Fibroblast of lung (primary cell): ENCODE measurements at places on chromosomes 1 and 21.
A peak's percentile ranks its signal among the peaks of the same experiment; 100 is the strongest.

DNA sequence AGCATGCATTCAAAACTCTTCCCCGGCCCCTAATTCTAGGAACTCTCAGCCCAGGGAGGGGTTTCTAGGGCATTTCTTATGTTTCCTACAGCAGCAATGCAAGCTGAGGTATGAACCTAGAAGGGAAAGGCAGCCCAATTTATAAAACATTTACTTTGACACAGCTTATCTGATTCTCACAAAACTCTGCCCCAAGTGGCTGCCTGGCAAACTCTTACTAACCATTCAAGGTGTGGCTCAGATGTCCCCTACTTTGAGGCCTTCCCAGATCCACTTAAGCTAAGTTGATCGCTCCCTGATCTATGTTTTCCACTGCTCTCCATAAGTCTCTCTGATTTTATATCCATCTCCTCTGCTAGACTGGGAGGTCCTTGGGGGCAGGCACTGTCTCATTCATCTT is 35.4 kb downstream of the AK2 start:
- H3K36me3 ChIP-seq: no peaks in the 10 kb centered on the region
- no peak for DNase-seq
- no peaks in the 10 kb centered on the region for H3K27me3 ChIP-seq
- peaks cover 20% of the 10 kb centered on the region for H3K4me1 ChIP-seq
- H3K4me3 ChIP-seq: no peak overlapping the region
- no peak overlapping the region for H3K27ac ChIP-seq

- no peaks in the 10 kb centered on the region for H3K27me3 ChIP-seq
- DNase-seq: peak; percentile 75
- no peak overlapping the region for H3K27ac ChIP-seq
These were observed 174.6 kb downstream of the KCNK2 start for GRCh38 chr1:215256936-215257679.

GRCh38 chr1:219173434-219173757 is 282 bp upstream of the LYPLAL1 start:
- peak overlapping the region; percentile 84 for H3K27ac ChIP-seq
- DNase-seq: no peak
- H3K36me3 ChIP-seq: no peaks in the 10 kb centered on the region
- no peaks in the 10 kb centered on the region for H3K27me3 ChIP-seq
- H3K4me3 ChIP-seq: peak overlapping the region; percentile 74
- H3K4me1 ChIP-seq: no peaks in the 10 kb centered on the region

DNA sequence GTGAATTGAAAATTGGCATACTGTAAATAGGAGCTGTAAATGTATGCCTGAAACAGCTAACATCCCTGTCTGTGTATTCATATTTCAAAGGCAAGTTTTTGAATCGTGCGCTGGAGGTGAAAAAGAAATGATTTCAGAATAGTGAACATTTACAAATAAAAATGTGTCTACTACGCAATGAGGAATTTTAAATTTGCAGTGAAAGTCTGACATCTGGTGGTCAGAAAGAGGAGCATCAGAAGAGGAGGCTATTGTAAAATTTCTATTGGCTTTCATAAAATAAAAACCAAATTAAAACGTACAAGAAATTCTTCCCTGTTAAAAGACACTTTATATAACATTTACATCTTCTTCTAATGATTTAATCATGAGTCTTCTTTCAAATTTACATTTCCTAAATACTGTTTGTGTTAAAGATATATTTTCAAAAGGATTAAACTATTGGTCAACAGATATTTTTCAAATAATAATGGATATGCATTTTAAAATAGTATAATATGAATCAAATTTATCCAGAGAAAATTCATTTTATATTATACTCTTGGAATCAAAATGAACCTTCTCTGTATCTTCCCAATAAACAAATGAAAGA is 113.7 kb upstream of the RRP15 start:
- H3K4me1 ChIP-seq: no peaks in the 10 kb centered on the region
- H3K36me3 ChIP-seq: no peaks in the 10 kb centered on the region
- no peak overlapping the region for H3K4me3 ChIP-seq
- H3K27me3 ChIP-seq: peaks cover 4% of the 10 kb centered on the region
- no peak overlapping the region for H3K27ac ChIP-seq
- peak; percentile 69 for DNase-seq

- H3K4me3 ChIP-seq: no peak overlapping the region
- DNase-seq: no peak
- no peaks in the 10 kb centered on the region for H3K27me3 ChIP-seq
- H3K4me1 ChIP-seq: no peaks in the 10 kb centered on the region
- H3K27ac ChIP-seq: no peak overlapping the region
These were observed 176.3 kb downstream of the PTPRU start for GRCh38 chr1:29412591-29412990.

DNA sequence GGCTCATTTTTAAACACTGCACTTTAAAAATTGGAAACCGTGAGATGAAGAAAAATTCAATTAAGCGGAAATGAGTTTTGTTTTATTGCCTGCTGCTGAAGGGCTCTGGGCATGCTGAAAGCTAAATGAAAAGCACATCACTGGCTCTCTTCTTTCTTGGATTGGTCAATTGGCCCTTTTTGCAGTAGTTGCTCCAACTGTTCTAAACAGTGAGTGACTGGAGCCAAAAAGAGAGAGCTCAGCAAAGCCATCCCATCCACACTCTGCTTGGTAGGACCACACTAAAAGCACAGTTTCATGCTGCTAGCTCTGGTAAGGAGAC is 48.1 kb downstream of the LHX4 start:
- H3K4me1 ChIP-seq: peaks cover 2% of the 10 kb centered on the region
- DNase-seq: no peak
- H3K27ac ChIP-seq: no peak overlapping the region
- H3K36me3 ChIP-seq: no peaks in the 10 kb centered on the region

- no peaks in the 10 kb centered on the region for H3K4me1 ChIP-seq
- no peak for DNase-seq
- H3K4me3 ChIP-seq: no peak overlapping the region
- no peaks in the 10 kb centered on the region for H3K27me3 ChIP-seq
- no peak overlapping the region for H3K27ac ChIP-seq
These were observed 232.3 kb downstream of the GRIK3 start for GRCh38 chr1:36802018-36802417.

- peaks cover 3% of the 10 kb centered on the region for H3K4me1 ChIP-seq
- no peaks in the 10 kb centered on the region for H3K36me3 ChIP-seq
- H3K27ac ChIP-seq: no peak overlapping the region
- DNase-seq: no peak
- H3K4me3 ChIP-seq: no peak overlapping the region
These were observed 3.6 kb upstream of the H6PD start for GRCh38 chr1:9230869-9231533.

DNA sequence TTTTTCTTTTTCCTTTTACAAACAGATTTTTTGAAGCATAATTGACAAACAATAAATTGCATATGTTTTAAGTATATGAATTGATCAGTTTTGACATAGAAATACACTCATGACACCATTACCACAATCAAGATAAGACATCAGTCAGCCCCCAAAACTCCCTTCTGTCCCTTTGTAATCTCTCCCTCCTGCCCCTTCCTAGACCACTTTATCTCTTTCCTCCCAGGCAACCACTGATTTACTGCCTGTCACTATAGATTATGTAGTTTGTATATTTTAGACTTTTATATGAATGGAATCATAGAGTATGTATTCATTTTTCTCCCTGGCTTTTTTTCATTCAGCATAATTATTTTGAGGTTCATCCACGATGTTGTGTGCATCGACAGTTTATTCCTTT is 6.9 kb upstream of the SYT14 start:
- no peaks in the 10 kb centered on the region for H3K27me3 ChIP-seq
- H3K4me3 ChIP-seq: no peak overlapping the region
- no peaks in the 10 kb centered on the region for H3K36me3 ChIP-seq
- H3K4me1 ChIP-seq: no peaks in the 10 kb centered on the region
- no peak overlapping the region for H3K27ac ChIP-seq

GRCh38 chr1:224519874-224520273 is 85.3 kb upstream of the WDR26 start:
- H3K4me1 ChIP-seq: no peaks in the 10 kb centered on the region
- H3K4me3 ChIP-seq: no peak overlapping the region
- H3K27ac ChIP-seq: no peak overlapping the region
- DNase-seq: peak; percentile 50
- H3K36me3 ChIP-seq: no peaks in the 10 kb centered on the region

GRCh38 chr1:39142401-39143060 is 62.0 kb upstream of the MACF1 start:
- no peak overlapping the region for H3K4me3 ChIP-seq
- no peaks in the 10 kb centered on the region for H3K27me3 ChIP-seq
- H3K27ac ChIP-seq: peak overlapping the region; percentile 21
- no peaks in the 10 kb centered on the region for H3K36me3 ChIP-seq
- H3K4me1 ChIP-seq: peaks cover 18% of the 10 kb centered on the region
- peak; percentile 59 for DNase-seq

DNA sequence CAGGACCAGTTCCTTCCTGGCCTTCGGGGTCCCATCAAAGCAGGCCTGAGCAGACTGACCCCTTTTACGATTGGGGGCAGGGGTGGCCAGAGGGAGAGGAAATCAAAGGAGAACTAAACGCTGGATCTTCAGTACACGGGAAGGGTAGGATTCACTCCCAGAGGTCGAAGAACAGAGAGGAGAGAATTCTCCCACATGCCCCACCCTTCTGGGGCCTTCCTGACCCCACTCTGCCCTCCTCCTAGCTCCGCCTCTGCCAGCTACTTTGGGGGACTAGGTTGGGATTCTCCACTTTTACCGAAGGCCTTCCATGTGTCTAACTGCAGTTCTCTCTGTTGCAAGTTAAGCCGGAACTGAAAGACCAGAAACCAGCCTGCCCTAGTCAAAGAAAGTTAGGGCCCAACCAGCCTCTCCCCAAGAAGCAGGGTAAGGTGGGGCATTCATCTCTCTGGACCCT is 654 bp upstream of the ARHGEF2 start:
- H3K4me3 ChIP-seq: peak overlapping the region; percentile 73
- no peak for DNase-seq
- H3K27ac ChIP-seq: peak overlapping the region; percentile 87

DNA sequence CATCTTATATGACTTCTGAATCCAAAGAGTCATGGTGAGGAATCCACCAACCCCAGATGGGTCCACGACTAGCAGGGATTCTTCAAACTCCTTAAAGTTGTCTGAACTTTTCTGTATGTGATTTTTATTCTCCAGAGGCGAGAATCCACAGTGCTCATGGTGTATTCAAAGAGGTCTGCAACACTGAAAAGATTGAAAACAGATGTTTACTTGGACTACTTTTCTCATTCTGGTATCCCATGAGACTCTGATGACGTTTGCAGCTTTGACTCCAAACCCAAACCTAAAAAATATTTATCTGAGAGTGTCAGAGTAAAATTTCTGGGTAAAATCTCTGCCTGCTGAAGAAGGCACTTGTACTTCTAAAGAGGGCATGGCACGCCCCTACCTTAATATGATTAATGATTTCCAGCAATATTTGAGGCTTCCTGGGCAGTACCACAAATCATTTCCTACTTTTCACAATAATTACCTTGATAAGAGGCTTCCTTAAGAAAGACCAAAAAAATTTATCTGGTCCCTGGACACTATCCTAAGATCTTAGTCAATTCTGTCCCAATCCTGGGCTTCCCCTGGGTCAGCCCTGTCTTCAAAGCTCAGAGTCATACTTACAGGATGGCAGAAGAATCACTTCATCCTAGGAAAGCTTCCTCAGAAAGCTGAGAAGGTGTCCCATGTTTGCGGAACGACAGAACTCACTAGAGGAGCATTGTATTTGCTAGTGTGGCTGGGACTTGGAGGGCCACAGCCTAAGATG is 76.5 kb upstream of the MAP10 start:
- no peaks in the 10 kb centered on the region for H3K36me3 ChIP-seq
- H3K27me3 ChIP-seq: no peaks in the 10 kb centered on the region
- no peak overlapping the region for H3K27ac ChIP-seq
- DNase-seq: peak; percentile 28
- H3K4me1 ChIP-seq: no peaks in the 10 kb centered on the region

- no peak overlapping the region for H3K4me3 ChIP-seq
- H3K27ac ChIP-seq: no peak overlapping the region
- no peaks in the 10 kb centered on the region for H3K27me3 ChIP-seq
- no peaks in the 10 kb centered on the region for H3K4me1 ChIP-seq
- no peak for DNase-seq
- H3K36me3 ChIP-seq: no peaks in the 10 kb centered on the region
These were observed 259.4 kb upstream of the DAB1 start for GRCh38 chr1:57683037-57683942.

GRCh38 chr1:114075105-114075504 is 78.6 kb downstream of the SYT6 start:
- H3K4me1 ChIP-seq: no peaks in the 10 kb centered on the region
- no peak for DNase-seq
- H3K36me3 ChIP-seq: no peaks in the 10 kb centered on the region
- H3K27me3 ChIP-seq: no peaks in the 10 kb centered on the region
- H3K4me3 ChIP-seq: no peak overlapping the region

DNA sequence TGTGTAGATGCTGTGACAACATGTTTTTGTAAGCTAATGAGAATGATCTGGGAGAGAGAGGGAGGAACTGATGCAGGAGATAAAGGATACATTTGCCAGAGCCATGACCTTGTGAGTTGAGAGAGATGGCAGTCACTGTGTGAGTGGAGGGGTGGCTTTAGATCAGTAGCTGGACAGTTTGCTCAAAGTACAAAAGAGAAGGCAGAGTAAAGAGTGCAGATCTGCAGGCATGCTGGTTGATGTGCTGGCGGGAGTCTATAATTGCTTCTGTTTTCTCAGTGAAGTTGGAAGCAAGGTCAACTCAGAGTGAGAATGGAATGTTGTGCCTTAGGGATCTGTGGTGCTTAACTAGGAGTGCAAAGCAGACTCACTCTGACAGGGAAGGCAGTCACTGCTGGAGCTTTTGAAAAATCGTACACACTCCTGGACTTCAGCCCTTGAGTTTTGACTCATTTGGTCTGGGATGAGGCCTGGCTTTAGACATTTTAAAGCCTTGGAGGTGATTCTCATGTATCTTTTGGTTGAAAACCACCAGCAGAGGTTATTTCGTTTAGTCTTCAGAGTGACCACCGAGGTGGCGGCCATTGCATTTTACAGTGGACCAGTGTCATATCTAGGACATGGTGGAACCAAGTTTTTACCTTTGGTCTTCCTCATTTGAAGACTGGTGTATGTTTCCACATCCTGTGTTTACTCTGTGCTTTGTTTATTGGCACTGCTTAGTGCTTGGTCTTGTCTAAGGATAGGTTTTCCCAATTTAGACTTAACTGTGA is 49.6 kb downstream of the MTR start:
- peak; percentile 52 for DNase-seq
- no peaks in the 10 kb centered on the region for H3K27me3 ChIP-seq
- H3K4me3 ChIP-seq: no peak overlapping the region
- H3K36me3 ChIP-seq: no peaks in the 10 kb centered on the region
- H3K4me1 ChIP-seq: peaks cover 11% of the 10 kb centered on the region
- peak overlapping the region; percentile 32 for H3K27ac ChIP-seq

- H3K27ac ChIP-seq: no peak overlapping the region
- H3K36me3 ChIP-seq: no peaks in the 10 kb centered on the region
- DNase-seq: peak; percentile 47
- H3K27me3 ChIP-seq: no peaks in the 10 kb centered on the region
- peaks cover 15% of the 10 kb centered on the region for H3K4me1 ChIP-seq
These were observed 32.1 kb downstream of the SERTAD4 start for GRCh38 chr1:210264496-210265380.

GRCh38 chr1:105005594-105006195 is 1256.0 kb downstream of the AMY1C start:
- H3K27me3 ChIP-seq: no peaks in the 10 kb centered on the region
- no peak overlapping the region for H3K4me3 ChIP-seq
- no peaks in the 10 kb centered on the region for H3K36me3 ChIP-seq
- no peak overlapping the region for H3K27ac ChIP-seq
- no peak for DNase-seq
- no peaks in the 10 kb centered on the region for H3K4me1 ChIP-seq

- H3K27ac ChIP-seq: no peak overlapping the region
- no peaks in the 10 kb centered on the region for H3K36me3 ChIP-seq
- peak; percentile 6 for DNase-seq
- no peaks in the 10 kb centered on the region for H3K4me1 ChIP-seq
- H3K27me3 ChIP-seq: peaks cover 3% of the 10 kb centered on the region
- no peak overlapping the region for H3K4me3 ChIP-seq
These were observed 15.6 kb upstream of the VAMP3 start for GRCh38 chr1:7755448-7755847.
